ENCODE measurements at places on chromosomes 1 and 21.
A peak's percentile ranks its signal among the peaks of the same experiment; 100 is the strongest.

DNA sequence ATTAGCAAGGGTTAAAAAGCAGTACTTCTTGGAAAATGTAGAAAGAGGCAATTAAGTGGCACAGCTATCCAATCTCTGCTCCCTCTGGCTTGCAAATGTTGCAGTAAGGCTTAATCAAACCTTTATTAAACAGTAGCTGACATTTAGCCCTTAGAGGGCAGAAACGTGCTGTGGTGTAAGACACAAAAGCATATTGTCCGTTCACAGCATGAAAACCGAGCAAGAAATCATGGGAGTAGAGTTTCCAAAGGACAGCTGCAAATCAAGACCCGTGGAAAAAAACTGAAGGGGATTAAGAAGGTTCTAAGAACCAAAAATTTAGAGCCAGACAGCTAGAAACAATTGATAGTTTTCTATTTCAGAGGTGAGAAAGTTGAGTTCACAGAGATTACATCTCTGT lies 13.1 kb downstream of the ZP4 start:
- H3K27ac ChIP-seq = no peak overlapping the region
- H3K4me3 ChIP-seq = no peak overlapping the region
- no peaks in the 10 kb centered on the region for H3K36me3 ChIP-seq
- DNase-seq = no peak

GRCh38 chr1:74715236-74715502 lies 17.7 kb downstream of the CRYZ start:
- no peak overlapping the region for H3K27ac ChIP-seq
- peaks cover 65% of the 10 kb centered on the region for H3K36me3 ChIP-seq
- DNase-seq = no peak
- H3K27me3 ChIP-seq = no peaks in the 10 kb centered on the region
- no peaks in the 10 kb centered on the region for H3K4me1 ChIP-seq

DNA sequence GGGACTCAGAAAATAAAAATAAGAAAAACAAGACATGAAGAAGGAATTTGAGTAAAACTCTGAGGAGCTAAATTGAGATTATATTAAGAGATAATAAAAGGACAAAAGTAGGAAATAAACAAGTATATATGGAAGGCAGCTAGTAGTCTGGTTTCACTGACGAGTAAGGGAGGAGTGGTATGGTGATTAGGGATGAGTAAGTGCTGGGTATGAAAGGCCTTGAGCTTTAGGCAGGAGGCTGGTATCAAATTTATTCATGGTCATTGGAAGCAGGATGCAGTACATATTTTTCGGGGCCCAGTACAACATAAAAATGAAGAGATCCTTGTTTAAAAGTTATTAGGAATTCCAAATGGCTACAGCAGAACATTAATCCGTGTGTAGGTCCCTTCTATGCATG lies 789.7 kb upstream of the PRMT6 start:
- H3K27ac ChIP-seq = no peak overlapping the region
- no peaks in the 10 kb centered on the region for H3K36me3 ChIP-seq
- no peak for DNase-seq
- H3K4me1 ChIP-seq = no peaks in the 10 kb centered on the region

- H3K36me3 ChIP-seq = no peaks in the 10 kb centered on the region
- no peak overlapping the region for H3K27ac ChIP-seq
- DNase-seq = no peak
- no peaks in the 10 kb centered on the region for H3K4me1 ChIP-seq
- H3K27me3 ChIP-seq = no peaks in the 10 kb centered on the region
These were observed 61.5 kb downstream of the KCNK1 start for GRCh38 chr1:233675446-233675845.

DNA sequence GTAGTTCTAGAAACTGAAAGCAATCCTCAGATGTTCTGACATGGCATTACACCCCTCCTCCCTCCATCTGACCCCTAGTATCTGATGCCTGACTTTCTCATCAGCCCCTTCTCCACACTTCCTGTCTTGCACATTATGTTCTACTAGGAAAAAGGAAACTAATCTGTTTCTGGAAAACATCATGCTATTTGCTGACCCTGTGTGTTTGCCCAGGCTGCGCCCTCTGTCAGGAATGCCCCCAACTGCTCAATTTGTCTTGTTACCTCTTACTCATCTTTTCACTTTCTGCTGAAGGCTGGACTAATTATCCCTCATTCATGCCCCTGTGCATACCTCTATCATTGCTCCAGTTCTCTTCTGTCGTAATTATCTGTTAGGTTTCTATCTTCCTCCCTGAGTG lies 37.5 kb upstream of the DAB1 start:
- no peak overlapping the region for H3K27ac ChIP-seq
- no peak for DNase-seq
- H3K4me3 ChIP-seq = no peak overlapping the region

GRCh38 chr1:37995751-37996345 lies 6.0 kb upstream of the SF3A3 start:
- no peaks in the 10 kb centered on the region for H3K36me3 ChIP-seq
- H3K27ac ChIP-seq = peak overlapping the region; percentile 62
- H3K4me3 ChIP-seq = peak overlapping the region; percentile 17
- no peaks in the 10 kb centered on the region for H3K27me3 ChIP-seq
- peaks cover 8% of the 10 kb centered on the region for H3K4me1 ChIP-seq

DNA sequence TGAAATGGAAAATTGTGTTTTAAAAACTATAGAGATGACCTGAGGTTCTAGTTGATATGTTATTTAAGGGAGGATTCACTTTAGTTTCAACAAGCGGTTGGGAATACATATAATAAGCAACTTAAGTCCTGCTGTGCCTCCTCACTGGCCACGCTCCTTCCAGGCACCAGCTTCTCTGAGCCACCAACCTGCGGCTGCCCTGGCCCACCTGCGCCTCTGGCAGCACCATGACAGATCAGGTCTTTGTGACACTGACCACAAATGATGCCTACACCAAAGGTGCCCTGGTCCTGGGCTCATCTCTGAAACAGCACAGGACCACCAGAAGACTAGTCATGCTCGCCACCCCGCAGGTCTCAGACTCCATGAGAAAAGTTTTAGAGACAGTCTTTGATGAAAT lies 7.0 kb upstream of the USP24 start:
- no peaks in the 10 kb centered on the region for H3K36me3 ChIP-seq
- H3K27me3 ChIP-seq = no peaks in the 10 kb centered on the region
- peaks cover 11% of the 10 kb centered on the region for H3K4me1 ChIP-seq
- no peak overlapping the region for H3K4me3 ChIP-seq
- no peak for DNase-seq

DNA sequence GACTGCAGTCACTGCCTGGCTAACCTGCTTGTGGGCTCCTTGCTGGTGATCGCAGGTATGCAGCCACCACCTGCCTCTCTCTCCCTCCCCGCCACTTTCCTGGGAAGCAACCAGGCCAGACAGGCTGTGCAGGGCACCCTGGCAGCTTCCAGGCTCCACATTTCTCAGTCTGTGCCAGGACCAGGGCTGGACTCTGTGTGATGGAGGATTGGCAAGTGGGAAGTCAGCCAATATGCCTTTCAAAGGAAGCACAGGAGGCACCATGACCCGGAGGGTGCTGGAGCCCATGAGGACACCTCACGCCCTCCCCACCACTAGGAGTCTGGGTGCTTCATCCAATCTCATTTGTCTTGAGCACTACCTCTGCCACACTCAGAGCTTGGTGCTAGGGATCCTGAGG lies 15.8 kb upstream of the DISP3 start:
- H3K4me3 ChIP-seq = no peak overlapping the region
- no peaks in the 10 kb centered on the region for H3K36me3 ChIP-seq
- no peak overlapping the region for H3K27ac ChIP-seq
- no peaks in the 10 kb centered on the region for H3K4me1 ChIP-seq
- DNase-seq = no peak

DNA sequence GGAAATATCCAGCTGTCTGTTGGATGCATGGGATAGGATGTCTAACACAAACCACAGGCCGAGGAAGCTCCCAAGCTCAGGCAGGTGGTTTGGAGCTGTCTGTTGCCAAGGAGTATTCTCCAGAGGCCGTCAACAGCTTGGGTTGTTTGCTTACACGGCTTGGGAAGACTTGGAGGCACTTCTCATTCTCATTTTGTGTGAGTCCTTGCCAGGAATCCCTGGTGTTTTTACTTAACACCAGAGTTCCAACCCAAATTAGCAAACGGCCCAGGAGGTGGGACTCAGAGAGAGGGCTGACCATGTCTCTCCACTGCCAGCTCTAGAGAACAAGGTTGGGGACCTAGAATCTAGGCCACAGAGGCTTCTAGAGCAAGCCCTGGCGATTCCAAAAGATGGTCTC lies 72.7 kb upstream of the FAM20B start:
- no peaks in the 10 kb centered on the region for H3K27me3 ChIP-seq
- no peaks in the 10 kb centered on the region for H3K4me1 ChIP-seq
- no peak overlapping the region for H3K27ac ChIP-seq
- no peak overlapping the region for H3K4me3 ChIP-seq

GRCh38 chr1:234102583-234102982 lies 198.1 kb downstream of the SLC35F3 start:
- no peaks in the 10 kb centered on the region for H3K4me1 ChIP-seq
- H3K36me3 ChIP-seq = no peaks in the 10 kb centered on the region
- H3K27ac ChIP-seq = no peak overlapping the region
- no peak for DNase-seq
- no peak overlapping the region for H3K4me3 ChIP-seq
- H3K27me3 ChIP-seq = no peaks in the 10 kb centered on the region

GRCh38 chr1:82015444-82015843 lies 214.7 kb downstream of the ADGRL2 start:
- H3K27me3 ChIP-seq = no peaks in the 10 kb centered on the region
- H3K4me3 ChIP-seq = no peak overlapping the region
- no peak for DNase-seq

GRCh38 chr1:114336360-114336759 lies 174.6 kb downstream of the TRIM33 start:
- H3K27ac ChIP-seq = no peak overlapping the region
- H3K27me3 ChIP-seq = no peaks in the 10 kb centered on the region
- peaks cover 69% of the 10 kb centered on the region for H3K4me1 ChIP-seq

- no peak for DNase-seq
- H3K27ac ChIP-seq = no peak overlapping the region
- no peaks in the 10 kb centered on the region for H3K27me3 ChIP-seq
These were observed 416.3 kb downstream of the GPATCH2 start for GRCh38 chr1:217214551-217214950.

DNA sequence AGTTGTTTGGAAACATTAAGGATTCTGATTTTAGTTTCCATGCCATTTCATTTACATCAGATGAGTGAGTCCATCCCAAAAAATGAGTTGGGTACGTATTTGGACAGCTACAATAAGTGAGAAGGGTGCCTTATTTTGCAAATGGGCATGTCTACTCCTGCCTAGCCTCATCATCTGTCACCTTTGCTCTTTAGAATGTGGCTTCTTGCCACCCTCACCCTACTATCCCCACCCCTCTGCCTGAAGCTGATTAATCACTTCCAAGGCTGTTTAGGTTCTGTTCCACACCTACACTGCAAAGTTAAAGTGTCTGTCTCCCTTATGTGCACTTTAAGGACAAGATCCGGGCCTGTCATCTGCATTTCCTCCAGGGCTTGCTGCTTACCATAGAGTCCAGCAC lies 61.2 kb downstream of the ST6GALNAC5 start:
- no peak for DNase-seq
- H3K36me3 ChIP-seq = no peaks in the 10 kb centered on the region
- no peak overlapping the region for H3K27ac ChIP-seq
- H3K27me3 ChIP-seq = no peaks in the 10 kb centered on the region
- H3K4me1 ChIP-seq = no peaks in the 10 kb centered on the region

GRCh38 chr1:58206749-58207148 lies 339.8 kb downstream of the OMA1 start:
- no peak for DNase-seq
- no peak overlapping the region for H3K27ac ChIP-seq
- H3K4me3 ChIP-seq = no peak overlapping the region
- no peaks in the 10 kb centered on the region for H3K27me3 ChIP-seq

DNA sequence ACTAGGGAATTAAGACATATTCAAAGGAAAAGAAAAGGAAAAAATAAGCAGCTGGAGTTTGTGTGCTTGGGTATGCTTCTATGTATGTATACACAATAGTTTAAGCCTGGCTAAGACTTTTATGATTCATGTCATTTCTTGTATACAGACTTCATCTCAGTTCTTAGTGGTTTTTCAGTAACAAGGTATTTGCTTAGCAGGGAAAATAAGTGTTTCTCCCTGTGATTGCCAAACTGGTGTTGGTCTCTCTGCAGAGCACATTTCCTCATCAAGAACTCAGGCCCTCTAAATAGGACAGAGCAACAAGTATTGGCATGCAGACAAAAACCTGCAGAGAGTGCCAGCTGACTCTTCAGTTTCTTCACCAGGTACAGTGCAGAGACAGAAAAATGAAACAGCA lies 484.4 kb upstream of the ZRANB2 start:
- H3K27ac ChIP-seq = no peak overlapping the region
- no peaks in the 10 kb centered on the region for H3K4me1 ChIP-seq
- H3K27me3 ChIP-seq = no peaks in the 10 kb centered on the region

DNA sequence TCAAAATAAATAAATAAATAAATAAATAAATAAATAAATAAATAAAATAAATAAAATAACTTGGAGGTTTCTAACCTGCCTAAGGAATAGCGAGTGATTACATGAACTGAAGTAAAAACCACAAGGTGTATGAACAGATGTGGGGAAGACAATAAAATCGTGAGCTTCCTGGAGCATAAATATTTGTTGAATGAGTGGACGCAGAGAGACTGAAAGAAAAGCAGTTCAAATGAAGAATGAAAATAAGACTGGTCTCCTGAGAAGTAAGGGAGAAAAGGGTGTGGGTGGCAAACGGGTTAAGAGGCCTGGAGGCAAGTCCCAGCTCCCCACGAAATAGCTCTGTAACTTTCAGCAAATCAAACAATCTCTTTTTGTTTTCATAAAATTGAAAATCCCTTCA lies 33.6 kb downstream of the CHML start:
- peaks cover 3% of the 10 kb centered on the region for H3K4me1 ChIP-seq
- DNase-seq = no peak
- H3K27ac ChIP-seq = no peak overlapping the region
- no peaks in the 10 kb centered on the region for H3K36me3 ChIP-seq

DNA sequence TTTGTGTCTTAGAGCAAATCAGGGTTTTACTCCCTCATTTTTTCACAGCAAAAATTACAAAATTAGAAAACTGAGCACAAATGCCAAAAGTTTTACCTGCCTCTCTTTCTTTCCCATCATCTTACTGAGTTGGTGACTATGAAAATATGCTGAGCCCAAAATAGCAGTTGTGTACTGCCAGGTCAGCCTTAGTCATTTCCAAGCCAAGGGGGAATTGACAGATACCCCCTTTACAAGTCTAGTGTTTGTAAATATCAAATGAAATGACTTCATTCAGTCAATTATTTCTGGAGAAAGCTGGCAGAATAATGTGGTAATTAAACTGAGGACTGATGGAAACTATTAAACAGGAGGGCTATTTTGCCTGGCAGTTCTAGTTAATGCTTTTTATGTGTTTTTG lies 11.4 kb upstream of the GORAB start:
- H3K36me3 ChIP-seq = no peaks in the 10 kb centered on the region
- no peak for DNase-seq
- H3K27ac ChIP-seq = no peak overlapping the region

Data from naive thymus-derived CD4-positive, alpha-beta T cell (primary cell).